ENCODE measurements at places on chromosomes 2 and 18.
A peak's percentile ranks its signal among the peaks of the same experiment; 100 is the strongest.

GRCh38 chr2:142755191-142755590, 122.3 kb upstream of the KYNU start:
- no peak for DNase-seq

DNA sequence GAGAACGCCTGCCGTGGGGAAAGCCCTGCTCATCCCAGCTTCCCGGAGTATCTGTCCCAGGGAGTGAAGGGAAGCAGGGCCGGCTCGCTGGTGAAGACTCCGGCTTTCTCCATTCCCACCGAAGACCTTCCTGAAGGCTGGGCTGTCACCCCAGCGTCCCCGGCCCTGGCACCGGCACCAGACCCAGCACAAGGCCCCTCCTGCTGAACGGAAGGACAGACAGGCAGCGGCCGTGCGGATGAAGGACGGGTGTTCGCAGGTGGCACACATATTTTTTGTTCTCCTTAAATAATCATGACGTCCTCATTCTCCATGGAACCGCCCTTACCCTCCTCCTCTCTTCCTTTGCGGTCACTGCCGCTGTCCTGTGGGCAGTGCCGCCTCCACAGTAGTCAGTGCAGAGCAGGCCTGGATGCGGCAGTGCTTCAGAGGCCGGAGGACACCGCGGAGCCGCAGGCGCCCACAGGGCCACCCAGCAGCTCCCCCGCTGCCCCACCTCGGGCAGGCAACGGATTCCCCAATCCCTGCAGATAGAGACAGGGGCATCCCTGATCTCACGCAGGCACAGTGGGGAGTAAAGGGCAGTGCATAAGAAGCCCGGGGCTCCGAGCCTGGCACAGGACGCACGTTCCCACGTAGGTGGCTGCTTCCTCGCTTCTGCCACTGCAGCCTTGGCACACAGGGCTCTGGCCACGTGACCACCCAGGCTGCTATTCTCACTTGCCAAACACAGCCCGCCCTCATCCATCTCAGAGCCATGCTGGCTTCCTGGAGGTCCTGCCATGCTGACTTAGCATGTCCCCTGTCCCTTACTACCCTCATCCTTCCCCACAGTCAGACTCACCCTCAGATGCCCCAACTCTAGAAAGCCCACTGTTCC, 229.7 kb downstream of the EIPR1 start:
- no peak for DNase-seq

- no peak for DNase-seq
These were observed 43.1 kb upstream of the RTN4 start for GRCh38 chr2:55093381-55093780.

GRCh38 chr2:189506514-189506976, 65.3 kb downstream of the WDR75 start:
- DNase-seq, result no peak

GRCh38 chr18:13562494-13563029, 163.8 kb downstream of the FAM210A start:
- peak; percentile 69 for DNase-seq

DNA sequence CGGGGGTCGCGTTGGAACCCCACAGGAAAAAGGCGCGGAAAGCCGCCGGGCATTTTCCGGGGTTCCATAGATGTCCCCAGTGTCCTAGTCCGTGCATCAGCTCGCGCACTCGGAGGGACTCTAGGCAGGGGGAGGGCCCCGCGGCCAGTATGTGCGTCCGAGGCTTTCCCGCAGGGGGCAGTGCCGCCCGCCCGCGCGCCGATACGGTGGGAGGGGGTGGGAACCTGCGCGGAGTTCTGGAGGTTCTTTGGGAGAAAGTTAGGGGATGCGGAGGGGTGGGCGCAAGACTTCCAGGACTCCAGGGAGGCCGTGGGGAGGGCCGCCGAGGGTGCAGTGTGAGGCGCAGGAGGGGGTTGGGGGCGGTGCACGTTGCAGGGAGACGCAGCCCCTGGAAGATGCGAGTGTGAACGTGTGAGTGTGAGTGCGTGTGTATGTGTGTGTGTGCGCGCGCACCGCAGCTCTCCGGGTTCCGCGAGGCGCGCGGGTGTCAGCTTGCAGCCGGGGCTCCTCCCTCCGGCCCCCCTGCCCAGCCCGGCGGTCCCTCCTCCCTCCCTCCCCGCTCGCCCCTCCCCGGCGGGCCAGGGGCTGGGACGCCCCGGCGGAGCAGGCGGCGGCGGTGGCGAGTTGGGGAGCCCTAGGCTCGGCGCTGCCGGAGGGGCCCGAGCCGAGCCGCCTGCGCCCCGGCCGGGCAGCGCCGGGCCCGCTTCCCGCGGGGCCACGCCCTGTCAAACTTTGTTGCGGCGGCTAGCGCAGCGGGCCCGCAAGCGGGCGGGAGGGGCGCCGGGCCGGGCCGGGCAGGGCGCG, at the start of gene TCF7L1:
Gene TCF7L1, plus strand, starts transcription at position 559 of the 804 bp plus-strand sequence. CDS start 293 bp downstream, outside the sequence.
- DNase-seq, result no peak

DNA sequence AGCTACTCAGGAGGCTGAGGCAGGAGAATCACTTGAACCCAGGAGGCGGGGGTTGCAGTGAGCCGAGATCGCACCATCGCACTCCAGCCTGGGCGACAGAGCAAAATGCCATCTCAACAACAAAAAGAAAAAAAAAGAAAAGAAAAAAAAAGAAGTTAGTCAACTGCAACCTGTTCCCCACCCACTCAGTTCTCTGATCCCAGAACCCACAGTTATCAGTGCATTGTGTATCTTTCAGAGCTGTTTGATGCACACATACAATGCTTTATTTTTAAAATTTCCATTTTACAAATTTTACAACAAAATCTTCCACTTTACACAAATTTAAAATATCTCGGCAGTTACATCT, 14.0 kb downstream of the RNU2-63P start:
- no peak for DNase-seq

All from activated CD4-positive, CD25-positive, alpha-beta regulatory T cell treated with anti-CD3 and anti-CD28 coated beads, Interleukin-2, amount 50 U/mL, for 16 hours (primary cell).